ENCODE measurements at places on chromosomes 1 and 21.

DNA sequence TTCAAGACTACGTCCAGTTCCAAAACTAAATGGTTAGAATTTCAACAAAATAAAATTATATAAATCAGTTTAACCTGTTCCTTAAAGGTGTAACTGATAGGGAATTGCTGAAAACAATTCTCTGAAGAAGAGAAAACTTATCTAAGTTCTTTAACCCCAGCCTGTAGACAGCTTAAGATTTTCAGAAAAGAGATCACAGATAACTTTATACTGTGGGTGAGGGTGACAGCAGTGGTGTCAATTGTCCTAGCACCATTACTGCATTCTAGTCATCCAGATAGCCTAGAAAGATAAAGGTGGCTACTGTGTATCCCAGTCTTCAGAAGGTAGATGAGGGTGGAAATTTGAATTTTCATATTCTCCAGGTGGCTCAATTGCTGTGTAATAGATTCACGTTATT, 19.7 kb upstream of the DEGS1 start:
- DNase-seq, result no peak

GRCh38 chr1:14598007-14598497, 433 bp upstream of the KAZN start:
- no peak for DNase-seq

DNA sequence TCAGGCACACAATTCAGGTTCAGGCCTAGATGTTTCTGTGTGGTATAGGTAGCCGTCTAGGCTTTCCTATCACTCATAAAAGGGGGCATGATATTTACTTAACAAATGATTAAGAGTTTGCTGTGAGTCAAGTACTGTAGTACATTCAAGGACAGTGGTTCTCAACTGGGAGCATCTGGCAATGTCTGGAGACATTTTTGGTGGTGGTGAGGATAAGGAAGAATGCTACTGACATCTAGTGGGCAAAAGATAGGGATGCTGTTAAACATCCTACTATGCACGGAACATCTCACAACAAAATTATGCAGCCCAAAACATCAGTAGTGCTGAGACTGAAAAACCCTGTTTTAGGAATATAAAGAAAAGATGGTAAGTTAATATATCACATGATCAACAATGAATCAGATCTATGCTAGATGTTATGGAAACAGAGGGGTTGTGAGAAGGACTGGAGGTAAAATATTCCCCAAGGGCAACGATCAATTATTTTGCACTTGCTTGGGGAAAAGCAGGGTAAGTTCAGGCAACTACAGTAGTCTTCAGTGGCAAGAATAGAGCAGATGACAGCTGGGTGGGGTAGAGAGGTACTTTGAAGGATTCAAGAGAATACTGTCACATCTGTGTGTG, 4.9 kb downstream of the DNTTIP2 start:
- no peak for DNase-seq

GRCh38 chr1:75725861-75726361, 1.4 kb downstream of the ACADM start:
- DNase-seq, result no peak

DNA sequence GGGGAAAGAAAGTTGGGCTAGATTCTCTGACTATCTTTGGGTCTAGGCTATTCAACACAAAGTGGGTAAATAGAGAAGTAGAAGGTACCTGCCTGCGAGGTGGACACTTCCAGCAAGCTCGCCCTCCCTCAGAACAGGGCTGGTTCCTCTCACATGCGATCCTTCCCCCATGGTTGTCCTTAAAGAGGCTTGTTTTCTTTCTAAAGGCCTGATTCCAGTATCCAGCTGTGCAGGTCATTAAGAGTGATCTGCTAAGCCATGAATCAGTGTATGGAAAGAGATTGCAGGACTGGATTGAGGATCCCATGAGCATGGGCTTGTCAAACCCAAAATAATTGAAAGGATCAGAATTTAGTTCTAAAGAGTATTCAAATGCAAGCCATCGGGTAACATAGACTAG, 189.0 kb downstream of the URB2 start:
- no peak for DNase-seq

- DNase-seq, result no peak
Measured at GRCh38 chr1:101235696-101236515, 913 bp upstream of the S1PR1 start.

DNA sequence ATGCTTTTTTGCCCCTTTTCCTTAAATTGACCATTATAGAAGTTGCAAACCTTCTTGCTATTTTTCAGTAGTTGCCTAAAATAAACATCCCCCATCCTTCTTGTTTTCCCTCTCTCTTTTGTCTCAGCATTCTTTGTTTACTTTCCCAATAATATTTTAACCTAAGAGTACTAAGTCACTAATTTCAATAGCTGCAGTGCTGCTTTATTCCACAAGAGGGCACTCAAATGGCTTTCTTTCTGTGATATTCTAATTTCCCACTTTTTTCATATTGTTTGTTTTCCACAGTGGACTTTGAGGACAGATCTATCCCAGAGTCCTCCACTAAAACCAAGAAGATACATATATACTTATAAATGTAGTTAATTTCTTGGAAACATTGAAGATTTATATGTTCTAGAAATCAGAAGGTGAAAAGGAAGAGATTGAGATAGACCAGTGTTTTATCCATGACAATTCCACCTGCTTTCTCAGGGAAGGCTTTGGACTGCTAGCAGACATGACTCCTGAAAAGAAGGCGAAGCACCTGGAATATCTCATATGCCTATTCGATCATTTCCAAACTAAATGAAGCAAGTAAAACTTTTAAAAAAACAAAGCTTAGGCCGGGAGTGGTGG, 104.8 kb upstream of the GRIK1 start:
- no peak for DNase-seq

GRCh38 chr1:172477741-172478140, 33.9 kb upstream of the PIGC start:
- no peak for DNase-seq

- no peak for DNase-seq
Measured at GRCh38 chr21:17931080-17931479, 111.9 kb upstream of the C21orf91 start.

- no peak for DNase-seq
Measured at GRCh38 chr1:189775343-189775742, 702.3 kb downstream of the BRINP3 start.

DNA sequence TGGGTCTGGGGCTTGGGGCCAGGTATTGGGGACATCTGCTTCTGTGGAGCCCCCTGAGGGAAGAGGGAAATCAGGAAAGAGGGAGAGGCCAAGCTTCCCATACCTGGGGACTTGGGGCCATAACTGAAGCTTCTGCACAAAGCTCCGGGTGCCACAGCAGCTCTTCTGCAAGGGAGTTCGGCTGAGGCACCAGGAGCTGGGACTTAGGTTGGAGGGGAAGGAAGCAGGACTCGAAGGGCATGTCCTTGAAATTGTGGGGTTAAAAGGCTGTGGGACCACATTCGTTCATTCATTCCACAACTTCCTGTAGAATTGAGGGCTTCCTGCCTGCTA, 1.7 kb upstream of the EPS8L3 start:
- DNase-seq, result no peak

DNA sequence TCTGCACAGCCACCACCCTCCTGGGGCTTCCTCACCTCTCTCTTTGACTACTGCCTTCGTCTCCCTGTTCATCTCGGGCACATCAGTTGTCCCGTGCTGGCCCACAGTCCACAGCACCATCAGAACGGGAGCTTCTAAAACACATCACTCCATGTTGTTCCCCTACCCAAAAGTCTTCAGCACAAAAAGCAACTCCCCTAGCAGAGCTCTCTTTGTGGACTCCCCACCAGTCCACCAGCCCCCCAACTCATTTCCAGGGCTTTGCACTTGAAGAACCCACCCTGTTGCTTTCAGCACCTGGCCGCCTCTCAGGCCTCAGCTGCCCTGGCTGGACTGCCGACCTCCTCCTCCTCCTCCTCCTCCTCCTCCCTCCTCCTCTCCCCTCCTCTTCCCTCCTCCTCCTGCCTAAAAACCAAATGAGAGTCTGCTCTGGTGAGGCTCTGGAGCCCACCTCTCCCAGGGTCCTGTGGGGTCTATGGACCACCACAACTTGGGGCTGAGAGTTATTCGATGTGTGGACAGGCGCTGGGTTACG, 251.2 kb upstream of the VAMP3 start:
- no peak for DNase-seq

DNA sequence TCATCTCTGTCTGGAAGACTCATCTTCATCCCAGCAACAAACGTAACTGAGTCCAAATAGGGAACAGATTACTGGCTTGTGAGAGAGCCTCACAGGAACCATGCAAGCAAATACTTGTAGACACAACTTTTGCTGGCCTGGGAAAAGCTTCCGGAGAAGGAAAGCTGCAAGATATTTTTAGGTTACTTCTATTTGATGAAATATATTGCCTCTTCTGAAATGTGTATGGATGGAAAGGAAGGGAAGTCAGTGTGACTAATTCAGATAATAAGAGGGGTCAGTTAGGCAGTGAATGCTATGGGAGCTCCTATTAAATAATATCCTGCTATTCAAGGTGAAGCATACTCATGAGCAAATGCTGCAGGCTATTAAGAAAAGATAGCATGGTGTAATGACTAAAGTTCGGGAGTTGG, 20.4 kb upstream of the FGGY start:
- no peak for DNase-seq

GRCh38 chr1:56363007-56363770, 216.2 kb downstream of the PLPP3 start:
- no peak for DNase-seq

DNA sequence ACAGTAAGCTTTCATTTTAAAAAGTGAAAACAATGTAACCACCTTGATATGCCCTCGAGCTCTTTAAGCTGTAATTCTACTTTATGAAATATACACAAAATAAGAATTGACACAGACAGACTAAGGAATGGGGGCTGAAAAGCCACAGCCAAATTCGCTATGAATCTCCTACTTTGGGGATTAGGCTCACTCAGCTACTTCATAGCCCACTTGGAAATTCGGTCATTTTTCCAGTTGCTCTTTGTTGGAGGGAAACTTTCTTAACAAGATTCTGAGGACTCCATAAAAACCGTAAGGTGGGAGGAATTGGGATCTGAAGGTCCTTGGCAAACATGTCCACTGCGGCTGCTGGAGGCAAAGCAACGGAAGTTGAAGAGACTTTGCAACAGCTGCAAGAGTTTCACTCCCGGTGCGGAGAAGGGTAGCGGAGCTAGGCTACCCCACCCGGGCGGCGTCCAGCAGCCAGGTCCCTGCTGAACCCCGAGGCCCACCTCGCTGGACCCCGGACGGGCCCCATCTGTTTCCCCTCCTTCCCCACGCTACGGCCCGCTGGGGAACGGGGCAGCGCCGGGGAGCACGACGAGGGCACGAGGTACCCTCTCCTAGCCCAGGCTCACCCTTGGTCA, 634 bp downstream of the MYCBP start:
- no peak for DNase-seq

- no peak for DNase-seq
Measured at GRCh38 chr1:2391931-2392509, 379 bp downstream of the RER1 start.

- no peak for DNase-seq
Measured at GRCh38 chr1:49576327-49576901, 447.3 kb downstream of the AGBL4 start.

DNA sequence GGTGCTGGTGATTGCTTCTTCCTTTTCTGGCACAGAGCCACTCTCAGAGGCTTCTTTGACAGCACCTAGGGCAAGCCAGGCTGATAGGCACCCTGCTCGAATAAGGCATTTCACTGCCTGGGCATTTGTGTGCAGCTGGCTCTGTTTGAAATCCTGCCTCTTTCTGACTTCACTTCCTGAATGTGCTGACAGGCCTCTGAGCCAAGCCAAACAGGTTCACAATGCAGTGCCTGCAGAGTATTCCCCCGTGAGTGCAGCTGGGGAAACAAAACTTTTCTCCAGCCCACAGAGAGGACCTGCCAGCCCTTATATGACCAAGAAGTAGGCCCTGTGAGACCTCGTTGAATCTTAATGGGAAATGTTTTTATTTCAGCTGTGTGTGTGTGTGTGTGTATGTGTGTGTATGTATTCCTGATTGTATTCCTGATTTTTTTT, 10.4 kb downstream of the JUN start:
- no peak for DNase-seq

Data from SK-N-MC (cell line).